ENCODE measurements at places on chromosomes 7 and 10.

- DNase-seq: no peak
These were observed 563 bp downstream of the STAM start for GRCh38 chr10:17644485-17644943.

- DNase-seq: peak; percentile 29
These were observed 23.4 kb downstream of the ZPBP start for GRCh38 chr7:50069613-50070012.

GRCh38 chr7:26779978-26780595, 84.3 kb downstream of the SKAP2 start:
- DNase-seq: no peak

DNA sequence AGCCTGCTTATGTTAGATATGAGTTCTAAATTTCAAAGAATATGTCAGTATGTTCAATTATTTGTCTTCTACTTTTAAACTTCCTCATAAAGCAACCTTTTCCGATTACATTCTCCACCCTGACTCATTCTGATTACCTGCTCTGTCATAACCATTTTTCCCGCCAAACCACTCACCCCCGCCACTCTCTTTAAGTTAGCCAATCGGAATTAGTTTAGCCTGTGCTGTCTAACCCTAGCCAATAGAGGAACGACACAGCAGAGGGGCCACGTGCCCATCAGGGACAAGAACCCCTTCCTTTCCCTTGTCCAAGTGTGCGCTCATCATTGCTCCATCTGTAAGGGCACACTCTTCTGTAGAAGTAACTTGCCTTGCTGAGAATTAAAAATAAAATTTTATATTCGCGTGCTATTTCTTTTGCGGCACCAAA, 91.4 kb downstream of the CCDC71L start:
- DNase-seq: no peak

- DNase-seq: no peak
These were observed 84.2 kb upstream of the DIP2C start for GRCh38 chr10:773562-774161.

GRCh38 chr10:59181668-59182067, 5.2 kb downstream of the PHYHIPL start:
- DNase-seq: no peak

GRCh38 chr7:20140291-20141001, 76.7 kb downstream of the MACC1 start:
- DNase-seq: no peak

DNA sequence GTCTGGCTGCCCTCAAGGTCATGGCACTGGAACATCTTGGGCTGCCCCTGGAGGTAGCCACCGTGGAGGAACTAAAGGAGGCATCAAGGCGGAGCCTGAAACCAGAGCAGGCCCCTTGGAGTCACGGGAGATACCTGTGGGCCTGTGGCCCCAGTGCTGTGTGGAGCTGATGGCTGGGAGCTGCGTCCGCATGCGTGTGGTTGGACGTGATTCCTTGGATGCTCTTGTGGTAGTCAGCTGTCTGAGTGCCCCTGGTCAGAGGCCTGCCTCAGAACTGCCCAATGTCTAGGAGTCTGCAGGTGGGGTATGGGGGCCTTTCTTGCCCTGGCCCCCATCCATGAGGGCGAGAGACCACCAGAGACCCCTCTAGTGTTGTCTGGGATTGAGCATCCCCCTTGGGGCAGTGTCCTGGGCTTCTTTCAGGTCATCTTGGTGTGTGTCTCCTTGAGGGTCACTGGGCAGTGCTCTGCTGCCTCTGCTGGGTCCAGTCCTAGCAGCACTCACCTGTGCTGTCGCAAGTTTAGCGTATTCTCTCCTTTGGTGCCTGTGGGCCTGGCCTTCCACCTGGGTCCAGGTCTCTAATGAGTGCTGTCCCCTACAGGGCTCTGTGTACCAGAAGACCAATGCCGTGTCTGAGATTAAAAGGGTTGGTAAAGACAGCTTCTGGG, 8.1 kb downstream of the PGAM2 start:
- no peak for DNase-seq

DNA sequence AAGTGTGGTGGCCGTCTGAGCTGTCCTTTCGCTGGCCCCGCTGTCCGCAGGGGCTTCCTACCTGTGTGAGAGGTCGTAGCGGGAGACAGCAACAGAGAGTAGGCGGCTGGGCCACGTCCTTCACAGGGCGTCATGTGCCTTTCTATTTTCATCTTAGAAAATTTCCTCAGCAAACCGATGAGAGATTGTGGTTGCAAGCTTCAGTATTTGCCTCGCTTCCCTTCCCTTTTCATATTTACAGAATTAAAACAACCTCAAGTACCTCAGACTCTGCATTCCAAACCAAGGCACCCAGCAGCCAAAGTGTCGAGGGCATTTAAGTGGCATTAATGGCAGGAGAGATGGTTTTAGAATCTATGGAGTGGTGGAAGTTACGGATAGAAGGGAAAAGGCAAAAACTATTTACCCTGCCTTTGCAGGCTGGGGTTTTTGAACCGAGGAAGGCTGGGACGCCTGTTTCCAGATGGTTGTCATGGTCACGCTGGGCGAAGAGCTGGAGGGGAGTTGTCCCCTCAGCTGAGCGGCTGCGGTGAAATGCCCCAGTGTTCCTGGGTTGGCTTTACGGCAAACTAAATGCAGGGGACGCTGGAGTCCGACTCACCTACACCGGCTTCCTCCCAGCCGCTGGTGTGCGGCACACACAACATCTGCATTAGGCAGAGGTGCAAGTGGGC, 41.9 kb downstream of the WIPI2 start:
- peak; percentile 76 for DNase-seq

DNA sequence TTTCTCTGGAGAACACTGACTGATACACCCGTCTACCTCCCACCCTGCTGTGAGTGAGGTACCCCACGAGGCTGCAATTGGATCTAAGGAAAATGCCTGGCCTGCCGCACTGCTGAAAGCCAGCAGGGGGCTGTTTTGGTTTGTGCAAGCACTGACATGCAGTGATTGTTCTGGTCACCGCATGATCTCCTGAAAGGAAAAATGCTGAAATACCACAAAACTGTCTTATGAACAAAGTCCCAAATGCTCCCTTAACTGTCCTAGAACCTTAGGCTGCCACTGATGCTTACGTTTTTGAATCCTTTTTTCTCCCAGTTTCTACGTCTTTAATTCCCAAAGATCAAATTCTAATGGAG, 132.7 kb downstream of the JCAD start:
- no peak for DNase-seq

- no peak for DNase-seq
These were observed 1.3 kb downstream of the ITPRIP start for GRCh38 chr10:104336821-104337467.

DNA sequence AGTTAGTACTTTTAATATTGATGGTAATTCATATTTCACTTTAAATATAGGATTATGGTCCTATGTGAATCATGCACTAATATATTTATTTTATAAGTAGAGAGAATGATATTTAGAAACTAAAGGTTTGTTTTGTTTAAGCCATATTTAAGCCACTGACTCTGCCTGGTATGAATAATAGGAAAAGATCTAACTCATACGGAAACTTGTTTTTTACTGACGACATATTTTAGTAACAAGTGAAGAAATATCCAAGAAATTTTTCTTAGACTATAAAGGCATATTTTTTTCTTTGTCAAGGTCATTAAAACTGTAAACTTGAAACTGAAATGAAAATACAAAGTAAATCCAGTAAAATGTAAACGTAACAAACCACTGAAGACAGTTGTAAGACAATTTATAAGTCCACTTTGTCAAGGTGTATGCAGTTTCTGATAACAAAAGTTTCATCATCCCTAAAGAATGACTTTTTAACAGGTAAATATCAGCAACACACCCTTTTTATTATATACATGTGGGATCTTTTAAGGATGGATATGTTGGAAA, 147.1 kb downstream of the PHF14 start:
- no peak for DNase-seq

GRCh38 chr7:22430457-22430856, 69.5 kb downstream of the STEAP1B start:
- no peak for DNase-seq

GRCh38 chr10:103463499-103463898, 4.8 kb upstream of the CALHM1 start:
- no peak for DNase-seq

Data from stimulated activated naive B cell treated with anti-CD40 and anti-IgM and Interleukin-4, amounts not matched to agents 10 μg/mL and 1 μg/mL and 100 μg/mL, for 72 hours (primary cell).